ENCODE measurements at places on chromosomes 7 and 10.

DNA sequence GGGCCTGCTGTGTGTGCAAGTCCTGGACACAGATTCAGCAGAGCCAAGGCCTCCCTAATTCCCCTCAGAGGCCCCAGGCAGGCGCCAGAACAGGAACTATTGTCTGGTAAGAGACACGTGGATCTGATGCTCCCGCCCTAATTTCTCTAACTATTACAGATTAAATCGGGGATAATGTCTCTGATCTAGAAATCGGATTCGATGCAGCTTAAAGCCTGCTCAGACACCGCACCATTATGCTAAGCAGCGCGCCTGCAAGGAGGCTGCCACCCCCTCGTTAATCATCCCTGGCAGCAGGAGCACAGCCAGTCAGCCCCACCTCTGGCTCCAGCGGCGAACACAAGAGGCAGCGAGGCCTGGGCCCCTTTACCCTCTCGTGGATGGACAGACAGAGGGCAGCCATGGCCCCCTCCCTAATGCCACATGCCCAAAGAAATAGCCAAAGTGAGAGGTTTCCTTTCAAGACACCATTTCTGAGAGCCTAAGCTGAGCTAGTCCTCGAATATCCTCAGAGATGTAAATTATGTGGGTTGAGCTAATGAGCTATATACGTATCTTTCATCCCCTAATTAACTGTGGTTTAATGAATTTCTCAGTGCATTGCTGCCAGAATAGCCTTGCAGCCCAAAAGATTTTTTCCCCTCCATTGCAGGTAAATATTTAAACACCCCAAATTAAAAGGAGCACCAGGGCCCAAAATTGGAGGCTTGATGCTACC lies 122.1 kb downstream of the GRID1 start:
- DNase-seq = peak; percentile 58

- DNase-seq = no peak
Observed at GRCh38 chr10:104038537-104038936, 47.1 kb downstream of the COL17A1 start.

GRCh38 chr10:10986606-10987005 lies 31.1 kb upstream of the CELF2 start:
- DNase-seq = no peak

DNA sequence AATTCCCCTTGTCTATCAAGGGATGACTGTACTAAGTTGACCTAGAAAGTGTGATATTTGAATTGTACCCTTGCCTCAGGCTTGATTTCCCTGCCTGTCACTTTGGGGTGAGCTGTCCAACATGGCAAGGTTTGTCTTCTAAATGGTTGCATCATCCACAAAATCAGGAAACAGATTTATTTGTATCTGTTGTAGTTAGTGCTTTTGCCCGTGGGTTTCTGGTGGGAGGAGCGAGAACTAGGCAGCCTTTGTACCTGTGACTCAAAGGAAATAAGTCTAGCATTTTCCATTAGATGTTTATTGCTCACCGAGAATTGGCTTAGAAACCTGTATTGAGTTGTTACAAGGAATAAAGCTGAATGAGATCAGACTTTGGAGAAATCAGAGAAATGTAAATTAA lies 650.8 kb downstream of the LRMDA start:
- no peak for DNase-seq

DNA sequence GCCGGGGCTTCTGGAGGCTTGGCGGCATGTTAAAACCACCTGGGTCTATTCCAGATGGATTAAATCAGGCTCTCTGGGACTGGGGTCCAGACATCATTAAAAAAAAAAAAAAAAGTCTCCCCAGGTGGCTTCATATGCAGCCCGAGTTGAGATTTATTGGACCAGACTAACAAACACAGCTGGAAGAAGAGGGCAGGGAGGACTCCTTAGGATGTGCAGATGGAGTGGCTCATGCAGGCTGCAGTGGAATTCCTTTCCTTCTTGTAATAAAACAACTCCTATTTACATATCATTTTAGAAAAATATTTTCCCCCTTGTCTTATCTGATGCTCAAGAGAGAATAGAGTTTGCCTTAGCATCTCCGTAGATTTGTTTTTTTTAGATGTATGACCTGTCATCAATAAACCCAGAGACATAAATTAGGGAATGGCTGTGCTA lies 238.1 kb downstream of the CAMK1D start:
- DNase-seq = peak; percentile 65

DNA sequence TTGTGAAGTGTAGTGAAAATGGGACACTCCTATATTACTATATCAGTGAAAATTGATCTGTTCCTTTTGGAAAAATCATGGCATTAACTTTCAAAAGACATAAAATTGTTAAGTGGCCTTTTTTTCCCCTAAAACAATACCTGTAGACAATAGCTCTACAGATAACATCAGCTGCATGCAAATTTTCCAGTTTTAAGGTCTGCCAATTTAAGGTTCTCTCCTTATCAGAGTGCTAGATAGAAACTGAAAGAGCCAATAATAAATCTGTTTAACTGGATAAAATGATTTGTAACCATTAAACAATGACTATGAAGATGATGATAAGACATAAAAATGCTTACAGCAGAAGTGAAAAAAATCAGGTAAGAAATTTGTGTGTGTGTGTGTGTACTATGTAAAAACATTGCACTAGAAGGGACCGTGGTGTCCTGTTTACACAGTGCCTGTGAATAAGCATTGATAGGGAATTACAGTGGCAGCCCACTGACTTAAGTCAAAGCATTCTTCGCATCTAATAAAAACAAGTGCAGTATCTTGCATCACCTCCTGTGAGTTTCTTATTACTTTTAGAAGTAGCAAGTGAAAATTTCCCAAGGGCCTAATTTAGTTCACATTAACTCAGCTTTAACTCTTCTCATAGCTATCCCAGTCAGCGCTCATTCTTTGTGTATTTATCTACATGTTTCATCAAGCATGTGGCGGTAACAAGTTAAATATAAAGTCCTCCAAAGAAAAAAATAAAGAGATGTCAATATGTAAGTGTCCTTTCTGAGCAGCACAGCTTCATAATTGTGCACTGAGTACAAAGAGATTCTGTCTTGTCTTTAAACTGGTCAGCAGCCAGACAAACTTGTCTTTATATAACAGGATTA lies 261.9 kb downstream of the ARL4A start:
- DNase-seq = no peak

DNA sequence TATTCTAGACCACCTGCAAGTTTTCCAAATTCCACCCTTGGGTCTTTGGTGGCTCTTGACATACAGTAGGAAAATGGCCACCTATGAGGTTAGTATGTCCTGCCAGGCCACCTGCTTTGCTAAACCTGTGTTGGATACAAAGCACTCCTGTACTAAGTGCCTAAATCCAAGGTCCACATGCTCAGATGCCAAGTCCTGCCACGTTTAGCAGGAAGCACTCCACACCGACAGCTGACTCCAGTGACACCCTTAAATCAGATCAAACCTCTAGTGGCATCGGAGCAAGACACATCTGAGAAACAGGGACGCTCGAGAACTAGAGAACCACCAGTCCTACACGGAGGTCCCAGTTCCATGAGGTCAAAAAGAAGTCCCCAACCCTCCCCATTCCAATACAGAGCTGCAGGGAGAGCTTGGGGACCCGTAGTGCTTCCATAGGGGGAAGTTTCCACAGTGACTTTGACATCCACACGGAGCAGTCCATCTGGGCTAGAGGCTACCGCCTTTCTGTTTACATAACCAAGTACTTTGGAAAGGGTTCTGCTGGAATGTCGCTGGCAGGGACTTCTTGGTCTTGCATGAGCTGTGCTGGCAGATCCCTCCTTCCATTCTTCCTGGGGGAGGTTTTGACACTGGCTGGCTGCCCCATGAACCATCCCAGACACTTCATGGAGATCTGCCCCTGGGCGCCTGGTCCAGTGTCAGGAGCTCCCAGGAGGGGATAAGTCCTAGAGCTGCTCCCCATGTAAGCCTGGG lies 290.6 kb downstream of the PRPF18 start:
- DNase-seq = no peak

- DNase-seq = no peak
Observed at GRCh38 chr7:107857541-107857912, 33.5 kb upstream of the DLD start.

DNA sequence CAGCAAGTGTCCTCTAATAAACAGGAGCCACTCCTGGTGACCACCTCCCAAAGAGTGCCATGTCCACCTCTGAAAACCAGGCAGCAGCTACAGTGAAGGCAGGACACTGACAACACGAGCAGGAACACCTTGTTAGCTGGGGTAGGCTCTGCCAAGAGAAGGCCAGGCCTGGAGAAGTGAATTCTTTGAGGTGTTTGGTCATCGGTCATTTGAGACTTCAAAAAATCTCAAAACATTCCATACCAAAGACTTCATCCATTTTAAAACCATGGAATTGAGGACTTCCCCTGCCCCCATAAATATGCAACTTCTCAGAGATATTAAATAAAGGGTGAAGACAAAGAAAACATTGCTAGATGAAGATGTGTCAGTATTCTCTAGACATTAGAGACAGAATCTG lies 28.4 kb upstream of the OPALIN start:
- DNase-seq = no peak

DNA sequence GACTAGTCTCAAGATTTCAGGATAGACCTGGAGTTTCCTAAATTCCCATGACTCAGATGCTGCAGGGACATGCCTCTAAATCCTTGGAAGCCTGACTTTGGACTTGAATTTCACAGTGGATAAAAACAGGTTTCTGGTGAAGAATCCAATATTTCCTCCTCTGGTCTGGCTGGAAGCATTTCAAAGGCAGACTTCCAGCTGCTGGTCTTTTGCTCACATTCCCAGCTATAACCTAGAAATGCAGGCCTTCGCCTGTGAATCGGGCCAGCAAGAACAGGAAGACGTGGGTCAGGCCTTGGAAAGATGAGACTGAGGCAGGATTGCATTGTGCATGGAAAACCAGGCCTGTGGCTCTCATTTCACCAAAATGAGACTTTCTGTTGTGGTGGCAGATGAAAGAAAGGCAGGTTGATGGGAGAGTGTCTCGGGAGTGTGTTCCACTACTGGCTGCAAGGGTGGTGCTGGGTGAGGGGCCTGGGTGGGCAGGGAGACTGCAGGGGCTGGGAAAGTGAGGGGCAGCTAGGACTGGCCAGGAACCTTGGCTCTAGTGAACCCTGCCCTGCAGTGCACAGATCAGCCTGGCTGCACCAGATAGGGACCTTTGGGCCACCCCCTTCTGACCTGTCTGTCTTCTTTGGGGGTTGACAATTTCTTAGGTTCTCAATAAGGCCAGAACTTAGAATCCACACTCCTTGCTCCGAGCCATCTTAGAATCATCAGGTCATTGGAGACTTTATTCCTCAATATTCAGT lies 488.8 kb upstream of the MKI67 start:
- no peak for DNase-seq

DNA sequence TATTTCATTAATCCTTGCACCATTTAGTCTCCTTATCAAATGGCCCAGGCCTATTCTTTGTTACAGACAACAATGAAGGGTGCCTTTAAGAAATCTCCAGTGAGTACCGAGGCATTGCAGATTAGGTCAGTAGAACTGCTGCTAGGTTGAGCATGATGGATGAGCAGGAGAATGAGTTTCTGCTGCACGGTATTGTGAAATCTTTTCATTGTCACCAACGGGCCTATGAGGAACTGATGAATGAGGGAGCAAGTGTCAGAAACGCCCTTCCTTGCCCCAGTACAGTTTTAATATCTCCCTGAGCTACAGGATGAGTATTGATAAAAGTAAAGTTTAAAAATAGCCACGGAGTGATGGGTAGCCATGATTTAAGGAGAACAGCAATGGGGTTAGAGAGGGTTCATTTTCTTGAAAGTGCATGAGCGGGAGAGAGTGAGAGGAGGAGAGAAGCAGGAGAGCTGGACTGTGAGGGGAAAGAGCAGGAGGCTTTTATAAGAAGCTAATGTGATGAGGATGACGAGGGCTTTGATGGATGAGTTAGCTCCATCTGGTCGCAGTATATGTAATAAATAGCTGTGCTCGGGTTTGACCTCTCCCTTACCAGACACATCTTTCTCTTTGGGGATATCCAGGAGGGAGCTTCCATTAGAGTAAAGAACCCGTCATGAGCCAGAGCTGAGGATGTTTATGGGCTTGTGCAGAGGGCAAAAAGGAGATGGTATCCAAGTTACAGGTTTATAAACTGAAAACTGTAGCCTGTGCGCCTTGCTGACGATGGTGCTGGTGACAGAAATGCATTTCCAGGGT lies 526.1 kb downstream of the LRMDA start:
- DNase-seq = peak; percentile 33

GRCh38 chr10:62052276-62052675 lies 150.8 kb downstream of the ARID5B start:
- DNase-seq = no peak

DNA sequence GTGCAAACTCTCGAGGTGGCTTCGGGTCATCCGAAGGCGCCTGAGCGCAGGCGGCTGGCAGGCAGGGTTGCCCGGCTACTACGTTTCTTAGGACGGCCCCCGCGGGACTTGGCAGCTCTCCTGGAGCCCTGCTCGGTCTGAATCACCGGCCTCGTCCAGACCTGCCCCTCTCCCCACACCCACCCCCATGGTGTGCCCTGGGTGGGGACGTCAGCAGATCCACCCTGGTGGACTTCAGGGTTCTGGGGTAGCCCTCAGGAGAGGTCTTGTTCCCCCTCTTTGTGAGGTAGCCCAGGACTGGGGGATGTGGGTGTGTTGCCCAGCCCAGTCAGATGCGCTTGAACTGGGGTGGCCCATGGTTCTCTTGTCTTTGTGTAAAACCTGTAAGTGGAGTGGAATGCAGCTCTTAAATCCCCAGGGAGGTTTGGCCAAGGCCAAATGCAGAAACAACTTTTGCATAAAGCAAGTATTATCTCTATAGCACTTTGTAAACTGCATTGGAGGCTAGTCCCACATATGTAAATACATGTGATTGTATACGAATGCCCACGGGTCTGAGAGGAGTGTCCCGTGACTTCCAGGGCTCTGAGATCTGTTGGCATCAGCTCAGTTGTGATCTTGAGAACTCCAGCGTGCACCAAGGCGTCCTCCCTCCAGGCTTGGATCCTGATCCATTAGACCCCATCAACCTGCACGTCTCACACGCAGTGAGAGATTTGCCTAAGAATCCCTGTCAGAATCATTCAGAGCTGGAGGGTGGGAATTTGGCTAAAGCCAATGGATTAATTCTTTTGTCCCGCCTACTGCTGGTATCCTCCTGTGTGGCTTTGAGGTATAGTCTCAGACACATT lies 1.8 kb downstream of the PFKFB3 start:
- DNase-seq = peak; percentile 87

DNA sequence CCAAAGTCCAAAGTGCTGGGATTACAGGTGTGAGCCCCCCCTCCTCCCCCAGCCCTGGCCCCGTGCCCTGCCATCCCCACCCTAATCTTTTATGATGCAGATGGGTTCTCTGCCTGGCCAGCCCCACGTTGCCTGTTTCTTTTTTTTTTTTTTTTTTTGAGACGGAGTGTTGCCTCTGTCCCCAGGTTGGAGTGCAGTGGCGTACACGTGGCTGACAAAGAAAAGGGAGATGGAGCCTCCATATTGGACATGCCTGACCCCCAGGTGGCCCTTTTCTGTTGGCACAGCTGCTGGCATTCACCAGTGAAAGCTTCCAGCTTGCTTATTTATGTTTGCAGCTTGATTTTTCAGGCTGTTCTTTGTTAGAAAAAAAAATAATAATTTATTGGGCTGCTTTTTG lies 235.3 kb downstream of the CCDC3 start:
- DNase-seq = peak; percentile 62

DNA sequence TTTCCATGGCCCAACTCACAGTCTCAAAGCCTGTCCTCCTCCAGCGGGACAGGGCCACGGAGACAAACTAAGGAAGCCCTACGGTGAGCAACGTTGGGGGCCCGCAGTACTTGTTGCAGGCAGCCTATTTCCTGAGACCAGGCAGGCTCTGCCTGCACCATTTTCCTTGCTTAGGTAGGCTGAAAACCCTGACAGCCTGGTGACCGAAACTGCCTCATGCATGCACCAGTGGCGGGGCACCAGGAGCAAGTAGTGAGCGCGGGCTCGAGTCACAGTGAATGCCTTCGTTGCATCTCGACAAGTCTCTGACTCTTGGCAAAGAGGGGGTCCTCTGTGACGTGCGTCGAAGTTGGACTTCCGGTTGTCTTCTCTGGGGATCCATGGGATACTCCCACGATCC lies 23.3 kb upstream of the ZNF273 start:
- no peak for DNase-seq

Measured in kidney (tissue), 22 donors.